ENCODE measurements at places on chromosomes 13 and 19.

- no peak for DNase-seq
These were observed 34.3 kb upstream of the VSTM2B start for GRCh38 chr19:29491491-29491890.

GRCh38 chr19:16435238-16435917, 36.4 kb downstream of the EPS15L1 start:
- no peak for DNase-seq

- DNase-seq: peak; percentile 37
These were observed 11.5 kb downstream of the S1PR2 start for GRCh38 chr19:10219678-10220077.

DNA sequence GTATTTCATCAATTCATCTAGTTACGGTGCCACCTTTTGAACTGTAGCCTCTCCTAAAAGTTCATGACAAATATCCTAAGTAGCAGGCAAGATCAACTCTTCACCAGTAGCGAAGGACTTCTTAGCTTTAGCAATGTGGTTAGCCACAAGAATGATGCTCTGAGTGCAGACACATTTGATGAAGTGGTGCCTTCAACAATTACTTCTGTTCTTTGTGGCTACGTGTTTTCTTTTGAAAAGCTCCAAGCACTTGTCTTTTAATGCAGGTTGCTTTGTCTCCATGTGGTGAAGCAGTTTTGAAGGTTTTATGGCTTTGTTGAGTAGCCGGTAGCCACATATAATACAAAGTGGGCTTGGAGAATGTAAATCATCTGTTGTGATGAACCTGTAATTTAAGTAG, 194.7 kb downstream of the B3GLCT start:
- DNase-seq: no peak

DNA sequence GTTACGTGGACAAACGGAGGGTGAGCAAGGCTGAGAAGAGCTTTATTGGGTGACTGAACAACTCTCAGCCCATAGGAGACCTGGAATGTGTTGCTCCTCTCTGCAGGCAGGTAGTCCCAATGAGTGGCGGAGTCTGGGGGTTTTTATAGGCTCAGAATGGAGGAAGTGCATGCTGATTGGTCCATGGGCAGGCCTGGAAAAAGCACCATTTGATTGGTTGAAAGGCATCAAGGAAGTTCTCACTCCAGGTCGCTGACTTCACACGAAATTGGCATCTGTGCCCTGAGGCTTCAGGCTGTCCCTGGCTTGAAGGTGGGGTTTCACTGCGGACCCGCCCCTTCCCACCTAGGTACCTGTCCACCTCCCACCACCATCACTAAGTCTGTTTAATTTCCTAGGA, 65.4 kb downstream of the SPATA13 start:
- DNase-seq: no peak

DNA sequence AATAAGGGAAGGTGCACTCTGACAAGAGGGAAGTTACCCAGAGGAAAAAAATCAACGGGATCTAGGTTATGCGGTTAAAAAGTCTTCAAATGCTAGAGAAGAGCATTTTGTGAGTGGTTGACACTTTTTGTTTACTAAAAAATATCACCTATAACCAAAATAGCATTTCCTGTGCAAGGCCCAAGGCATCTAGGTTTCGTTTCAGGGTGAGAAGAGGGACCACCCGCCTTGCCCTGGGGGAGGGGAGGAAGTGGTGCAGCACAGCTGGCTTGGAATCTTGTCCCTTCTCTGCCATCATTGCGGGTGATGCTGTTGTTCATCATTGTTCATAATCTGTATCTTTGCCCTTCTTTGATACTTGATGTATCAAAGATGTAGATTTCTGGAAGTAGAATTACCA, 80.6 kb downstream of the NUFIP1 start:
- no peak for DNase-seq
